ELR (cell line): ENCODE measurements at places on chromosomes 1 and 21.

DNA sequence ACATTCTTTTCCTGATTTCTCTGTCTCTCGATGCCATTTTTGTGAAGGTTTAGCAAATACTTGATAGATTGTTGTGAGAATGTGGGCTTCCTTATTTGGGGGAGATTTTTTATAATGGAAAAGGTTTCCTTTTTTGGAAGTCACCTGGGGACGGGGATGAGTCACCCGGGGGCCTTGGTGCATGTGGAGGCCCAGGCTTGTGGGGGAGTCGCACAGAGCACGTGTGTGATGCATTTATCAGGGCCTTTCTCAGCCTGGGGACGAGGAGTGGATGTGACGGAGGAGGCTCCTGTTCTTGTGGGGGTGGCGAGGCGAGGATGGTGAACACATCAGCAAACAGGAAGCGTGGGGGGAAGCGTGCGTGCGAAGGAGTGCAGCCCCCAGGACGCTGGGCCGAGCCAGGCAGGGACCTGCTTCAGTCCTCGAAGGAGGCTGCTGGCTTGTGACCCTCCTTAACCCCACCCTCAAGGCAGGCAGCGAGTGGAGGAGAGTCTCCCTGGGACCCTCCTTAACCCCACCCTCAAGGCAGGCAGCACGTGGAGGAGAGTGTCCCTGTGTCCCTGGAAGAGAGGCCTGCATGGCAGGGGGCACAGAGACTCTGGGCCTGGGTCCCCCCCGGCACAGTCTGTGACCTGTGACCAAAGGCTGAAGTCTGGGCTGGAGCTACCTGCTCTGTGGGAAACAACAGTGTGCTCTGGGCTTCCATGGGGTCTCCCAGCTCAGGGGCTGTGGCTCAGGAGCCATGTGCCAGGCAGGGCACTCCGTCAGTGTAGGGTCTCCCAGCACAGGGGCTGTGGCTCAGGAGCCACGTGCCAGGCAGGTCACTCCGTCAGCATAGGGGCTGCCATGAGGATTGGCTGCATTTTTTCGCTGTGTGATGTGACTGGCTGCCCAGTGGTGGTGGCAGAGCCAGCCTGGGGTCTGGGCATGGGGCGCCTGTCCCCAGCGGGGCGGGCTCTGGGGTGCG is 57.2 kb downstream of the AGPAT3 start:
- DNase-seq, result no peak

DNA sequence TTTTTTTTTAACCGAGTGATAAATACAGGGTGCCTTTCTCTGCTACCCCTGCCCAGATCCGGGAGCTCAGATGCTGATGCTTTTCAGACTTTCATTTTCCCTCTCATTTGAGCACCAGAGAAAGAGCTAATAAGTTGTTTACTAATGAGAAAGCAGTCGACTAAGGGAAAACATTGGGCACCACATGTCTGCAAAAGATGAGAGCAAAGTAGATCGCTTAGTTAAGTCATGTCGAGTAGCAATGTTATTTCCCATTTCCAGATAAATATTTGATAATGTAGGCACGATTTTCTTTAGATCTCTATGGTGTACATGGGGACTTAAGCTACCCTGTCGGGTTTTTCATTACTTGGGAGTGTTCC is 1.2 kb downstream of the PKN2 start:
- peak; percentile 42 for DNase-seq

GRCh38 chr1:114274621-114275317 is 121.1 kb upstream of the SYT6 start:
- DNase-seq, result no peak

GRCh38 chr1:228335406-228336307 is 71.0 kb downstream of the TRIM11 start:
- DNase-seq, result no peak

GRCh38 chr1:233183226-233184020 is 112.1 kb downstream of the PCNX2 start:
- peak; percentile 68 for DNase-seq
